ENCODE measurements at places on chromosomes 16 and 17.
A peak's percentile ranks its signal among the peaks of the same experiment; 100 is the strongest.

DNA sequence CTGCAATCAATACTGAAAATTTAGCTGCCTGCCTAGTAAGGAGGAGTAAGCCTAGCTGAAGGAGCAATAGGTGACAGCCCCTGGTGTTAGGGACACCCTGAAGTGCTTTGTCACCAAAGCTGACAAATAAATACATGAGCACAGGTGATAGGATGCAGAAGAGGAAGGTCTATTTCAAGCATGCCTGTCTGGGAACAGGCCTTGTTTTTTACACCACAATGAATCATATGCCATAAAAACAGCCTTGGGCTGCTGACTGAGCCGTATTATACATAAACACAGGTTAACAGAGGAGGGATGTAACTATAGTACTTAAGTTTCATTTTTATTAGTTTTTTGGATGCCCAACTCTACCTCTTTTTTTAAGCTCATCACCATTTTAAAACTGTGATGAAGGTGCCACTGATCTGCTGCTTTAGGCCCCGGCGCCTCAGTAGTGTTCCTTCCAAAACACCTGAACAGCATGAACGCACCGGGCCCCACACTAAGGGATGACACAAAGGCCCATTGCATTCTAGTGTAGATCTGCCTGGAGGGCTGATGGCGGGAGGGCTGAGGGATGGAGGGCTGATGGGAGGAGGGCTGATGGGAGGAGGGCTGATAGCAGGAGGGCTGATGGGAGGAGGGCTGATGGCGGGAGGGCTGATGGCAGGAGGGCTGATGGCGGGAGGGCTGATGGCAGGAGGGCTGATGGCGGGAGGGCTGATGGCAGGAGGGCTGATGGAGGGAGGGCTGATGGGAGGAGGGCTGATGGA, 150.3 kb downstream of the AATF start:
- no peak for DNase-seq

- DNase-seq, result peak; percentile 76
Measured at GRCh38 chr17:77465358-77466041, 324.7 kb downstream of the SEC14L1 start.

DNA sequence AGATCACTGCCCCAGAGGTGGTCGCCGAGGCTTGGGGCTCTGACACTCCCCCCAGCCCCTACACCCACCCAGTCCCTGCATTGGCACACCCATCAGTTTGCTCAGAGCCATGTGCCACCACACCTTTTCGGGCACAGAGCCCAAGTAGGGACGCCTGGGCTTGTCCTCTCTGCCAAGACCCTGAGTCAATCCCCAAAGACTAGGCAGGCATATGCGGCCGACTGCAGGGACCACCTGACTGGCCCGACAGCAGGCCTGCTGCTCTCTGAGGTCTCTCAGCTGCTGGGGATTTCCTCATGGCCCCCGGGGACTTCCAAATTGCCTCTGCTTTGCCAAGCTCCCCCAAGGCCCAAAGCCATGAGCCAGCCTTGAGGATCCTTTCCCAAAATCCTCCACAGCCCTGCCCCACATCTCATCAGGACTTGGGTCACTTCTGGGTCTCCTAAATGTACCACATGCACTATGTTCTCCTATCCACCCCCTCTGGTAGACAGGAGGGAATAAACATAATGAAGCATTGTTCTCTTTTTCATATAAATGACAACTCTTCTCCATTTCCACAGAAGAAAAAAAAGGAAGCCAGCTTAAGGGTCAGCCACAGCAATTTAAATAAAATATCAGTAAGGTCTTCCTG, 30.6 kb downstream of the MYO18A start:
- no peak for DNase-seq

GRCh38 chr17:34556384-34556783, 23.0 kb upstream of the TMEM132E start:
- no peak for DNase-seq

DNA sequence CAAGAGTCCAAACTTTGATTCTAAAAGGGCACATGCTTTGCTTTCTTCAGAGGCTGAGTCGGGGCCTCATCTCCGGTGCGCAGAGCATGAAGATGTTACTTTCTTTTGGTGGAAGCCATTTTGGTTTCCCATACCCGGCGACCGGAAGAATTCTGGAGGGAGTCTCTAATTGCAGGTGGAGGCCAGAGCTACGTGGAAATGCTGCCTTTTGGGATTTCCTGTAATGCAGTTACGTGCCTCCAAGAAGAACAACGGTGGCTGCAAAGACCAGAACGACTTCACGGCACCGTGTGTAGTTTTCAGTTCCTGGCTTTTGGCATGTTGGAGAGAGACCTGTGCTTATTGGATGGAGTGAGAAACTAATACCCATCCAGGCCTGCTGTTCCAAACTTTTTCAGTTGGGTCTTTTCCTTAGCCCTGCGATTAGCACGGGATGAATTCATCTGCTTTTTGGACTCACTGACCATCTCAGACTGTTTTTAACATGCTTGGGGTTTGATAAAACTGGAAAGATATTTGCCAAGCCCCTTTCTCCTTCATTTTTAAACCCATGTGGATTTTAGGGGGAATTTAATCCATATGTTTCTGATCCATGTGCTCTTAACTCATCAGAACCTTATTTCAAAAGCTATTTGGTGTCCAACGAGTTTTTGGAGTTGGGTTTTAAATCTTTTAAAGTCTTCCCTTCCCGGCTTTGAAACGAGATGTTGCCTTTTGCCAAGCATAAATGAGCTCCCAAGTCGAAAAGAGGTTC, 19.0 kb downstream of the FOXL1 start:
- DNase-seq, result no peak

GRCh38 chr16:25064937-25065336, 46.6 kb upstream of the LCMT1 start:
- DNase-seq, result peak; percentile 75

DNA sequence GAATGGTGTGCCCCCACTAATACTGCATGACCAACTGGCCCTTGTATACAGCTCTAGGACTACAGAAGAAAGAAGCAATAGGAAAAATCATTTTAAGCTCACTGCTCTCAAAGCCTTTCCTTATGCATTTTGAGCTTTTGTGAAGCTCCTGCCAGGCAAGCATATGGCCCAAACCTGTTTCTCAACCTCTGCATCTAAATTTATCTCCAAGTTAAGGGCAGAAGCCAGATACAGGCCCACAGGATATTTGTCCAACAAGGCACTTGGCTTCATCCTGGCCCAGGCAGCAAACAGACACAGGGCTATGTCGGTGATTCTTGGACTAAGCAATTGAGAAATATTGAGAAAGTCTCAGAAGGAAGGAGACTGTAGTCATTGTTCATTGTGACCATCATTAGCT, 43.9 kb downstream of the CCT6B start:
- DNase-seq, result no peak

GRCh38 chr16:76696876-76697275, 419.7 kb downstream of the CNTNAP4 start:
- DNase-seq, result peak; percentile 37

GRCh38 chr17:42276609-42277341, 584 bp upstream of the STAT5B start:
- DNase-seq, result peak; percentile 55

- no peak for DNase-seq
Measured at GRCh38 chr17:34156401-34156740, 98.7 kb upstream of the CCL2 start.

DNA sequence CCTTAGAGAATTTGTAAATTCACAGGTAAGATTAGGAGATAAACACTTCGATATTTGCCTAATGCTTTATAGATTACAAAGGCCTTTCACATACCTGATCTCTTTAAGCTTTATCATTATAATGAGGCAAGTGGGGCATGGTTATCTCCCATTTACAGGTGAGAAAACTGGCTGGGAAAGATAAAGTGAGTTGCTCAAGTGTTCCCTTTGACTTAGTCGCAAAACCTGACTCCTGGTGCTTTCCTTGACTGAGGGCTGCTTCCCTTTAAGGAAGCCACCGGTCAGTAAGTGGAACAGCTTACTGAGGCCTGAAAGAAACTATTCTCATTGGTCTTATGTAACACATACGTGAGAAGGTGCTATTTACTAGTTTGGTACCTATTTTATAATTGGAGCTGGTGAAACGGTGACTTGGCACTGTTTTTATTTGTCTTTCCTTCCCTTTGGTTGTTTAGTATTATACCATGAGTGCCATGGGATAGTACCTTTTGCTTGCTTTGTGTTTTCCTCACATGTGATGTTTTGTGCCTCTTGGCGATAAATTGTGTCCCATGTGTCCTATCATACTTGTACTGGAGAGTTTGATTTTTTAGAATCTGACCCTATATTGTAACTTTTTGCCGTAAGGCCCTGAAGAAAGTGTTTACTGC, 57.2 kb downstream of the NUP88 start:
- no peak for DNase-seq

- no peak for DNase-seq
Measured at GRCh38 chr17:79887451-79887991, 48.3 kb upstream of the CBX4 start.
